Foreskin fibroblast (primary cell): ENCODE measurements at places on chromosomes 4 and X.
A peak's percentile ranks its signal among the peaks of the same experiment; 100 is the strongest.

GRCh38 chr4:102675141-102675540, 85.6 kb downstream of the MANBA start:
- no peak for DNase-seq

DNA sequence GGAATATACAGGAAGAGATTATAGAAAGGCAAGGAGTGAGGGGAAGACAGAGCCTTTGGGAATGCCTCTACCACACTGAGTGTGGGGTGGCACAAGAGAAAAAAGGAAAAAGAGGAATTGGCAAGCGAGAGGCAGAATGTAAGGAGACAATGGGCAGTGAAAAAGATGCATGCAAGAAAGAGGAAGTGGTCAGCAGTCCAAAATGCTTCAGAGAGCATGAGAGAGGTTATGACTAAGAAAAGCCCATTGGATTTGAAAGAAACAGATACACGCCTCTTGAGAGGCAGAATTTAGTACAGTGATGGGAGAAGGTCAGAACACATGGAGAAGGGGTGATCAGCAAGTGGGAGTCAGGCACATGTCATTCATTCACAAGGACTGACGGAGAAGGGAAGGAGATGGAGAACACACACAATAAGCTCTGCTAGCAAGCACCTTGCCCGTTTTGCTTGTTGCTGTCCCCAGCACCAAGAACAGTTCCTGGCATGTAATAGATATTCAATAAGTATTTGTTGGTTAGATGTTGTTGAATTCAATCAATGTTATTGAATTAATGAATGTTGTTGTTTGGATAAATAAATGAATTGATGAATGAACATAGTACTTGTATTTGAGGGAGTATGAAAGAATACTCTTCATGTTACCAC, 6.3 kb downstream of the DCHS2 start:
- DNase-seq: no peak

- DNase-seq: no peak
Observed at GRCh38 chr4:19403786-19404370, 847.8 kb upstream of the SLIT2 start.

DNA sequence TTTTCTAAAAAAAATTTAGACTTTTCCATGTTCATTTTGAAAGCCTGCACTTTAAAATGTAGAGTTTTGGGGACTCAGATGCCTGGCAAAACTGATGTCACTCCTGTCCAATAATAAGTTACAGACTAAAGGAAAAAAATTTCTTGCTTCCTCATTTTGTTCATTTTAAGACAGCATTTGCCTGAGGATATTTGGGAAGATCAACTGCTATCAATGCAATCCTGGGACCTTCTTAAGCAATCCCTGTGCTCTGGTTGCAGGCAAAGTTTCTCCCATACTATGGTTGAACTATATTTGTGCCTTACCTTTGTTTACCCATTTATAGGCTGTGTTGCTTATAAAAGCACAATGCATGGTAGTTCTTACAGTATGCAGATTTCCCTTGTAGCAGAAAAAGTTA, 280.4 kb downstream of the CFAP47 start:
- no peak for DNase-seq

DNA sequence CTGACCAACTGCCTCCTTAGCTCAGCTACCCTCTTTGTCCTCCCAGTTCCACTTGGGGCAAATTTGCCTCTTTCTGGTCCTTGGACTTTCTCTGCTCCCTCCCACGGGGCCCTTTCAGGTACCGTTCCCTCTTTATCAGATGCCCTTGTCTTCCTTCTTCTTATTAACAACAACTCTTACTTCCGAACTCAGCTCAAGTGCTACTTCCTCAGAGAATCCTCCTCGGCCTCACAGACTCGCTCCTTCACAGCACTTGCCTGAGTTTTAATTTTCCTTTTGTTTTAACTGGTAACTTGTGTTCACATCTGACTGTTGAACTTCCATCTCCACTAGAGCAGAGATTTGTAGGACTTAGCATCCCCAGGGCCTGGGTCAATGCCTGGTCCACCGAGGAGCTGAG, 85.7 kb downstream of the CLNK start:
- DNase-seq: no peak

GRCh38 chr4:100075486-100076270, 114.6 kb downstream of the DDIT4L start:
- no peak for DNase-seq

DNA sequence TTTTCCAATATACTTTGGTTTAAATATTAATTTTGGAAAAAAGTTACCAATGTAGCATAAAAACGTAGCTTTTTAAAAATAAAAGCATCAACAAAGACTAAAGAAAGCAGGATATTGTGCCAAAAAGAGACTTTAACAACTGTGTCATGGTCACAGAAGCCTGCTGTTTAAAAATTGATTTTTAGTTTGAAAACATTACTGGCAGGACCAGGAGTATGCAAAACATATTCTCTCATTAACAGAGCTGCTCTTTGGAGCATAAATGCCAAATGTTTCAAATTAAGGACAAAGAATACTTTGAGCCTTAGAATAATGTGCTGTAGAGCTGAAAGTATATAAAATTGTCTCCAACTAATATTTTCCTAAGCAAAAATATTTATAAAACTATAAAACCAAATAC, 279.0 kb downstream of the ARAP2 start:
- DNase-seq: no peak

- no peak for DNase-seq
Observed at GRCh38 chr4:93870876-93871458, 42.4 kb downstream of the ATOH1 start.

DNA sequence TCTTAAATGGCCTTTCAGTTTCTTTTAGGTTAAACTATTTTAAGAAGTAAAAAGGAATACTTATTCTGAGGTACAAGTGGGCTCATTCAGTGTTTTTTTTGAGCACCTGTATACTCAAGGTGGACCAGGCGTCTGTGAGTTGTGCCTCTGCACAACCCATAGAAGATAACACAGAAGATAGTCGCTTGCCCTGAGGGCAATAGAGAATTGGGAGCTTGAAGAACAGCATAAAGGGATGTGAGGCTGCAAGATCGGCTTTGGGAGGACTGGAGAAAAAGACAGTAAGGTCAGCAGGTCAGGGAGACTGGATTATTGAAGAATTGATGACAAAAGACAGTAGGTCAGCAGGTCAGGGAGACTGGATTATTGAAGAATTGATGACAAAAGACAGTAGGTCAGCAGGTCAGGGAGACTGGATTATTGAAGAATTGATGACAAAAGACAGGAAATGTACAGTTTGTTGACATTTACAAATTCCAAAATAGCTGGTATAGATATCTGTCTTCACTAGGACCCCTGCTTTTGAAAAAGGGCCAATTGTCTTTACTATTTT, 3.1 kb downstream of the CPE start:
- no peak for DNase-seq

DNA sequence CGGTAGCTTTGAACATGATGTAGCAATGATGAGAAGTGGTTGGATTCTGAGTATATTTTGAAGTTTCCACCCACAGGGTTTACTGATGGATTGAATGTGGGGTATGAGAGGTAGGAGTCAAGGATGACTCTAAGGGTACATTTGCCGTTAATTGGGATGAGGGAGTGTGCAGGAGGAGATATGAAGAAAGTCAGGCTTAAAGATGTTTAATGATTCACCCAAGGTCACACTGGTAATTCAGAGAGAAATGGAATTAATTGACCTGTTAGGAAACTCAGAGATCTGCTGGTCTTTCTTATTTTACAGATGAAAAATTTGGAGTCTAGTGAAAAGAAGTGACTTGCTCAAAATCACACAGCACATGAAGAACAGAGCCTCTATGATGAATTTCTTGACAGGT, 390.7 kb downstream of the GBA3 start:
- no peak for DNase-seq

GRCh38 chr4:117385526-117385925, 300.1 kb upstream of the TRAM1L1 start:
- DNase-seq: peak; percentile 12

DNA sequence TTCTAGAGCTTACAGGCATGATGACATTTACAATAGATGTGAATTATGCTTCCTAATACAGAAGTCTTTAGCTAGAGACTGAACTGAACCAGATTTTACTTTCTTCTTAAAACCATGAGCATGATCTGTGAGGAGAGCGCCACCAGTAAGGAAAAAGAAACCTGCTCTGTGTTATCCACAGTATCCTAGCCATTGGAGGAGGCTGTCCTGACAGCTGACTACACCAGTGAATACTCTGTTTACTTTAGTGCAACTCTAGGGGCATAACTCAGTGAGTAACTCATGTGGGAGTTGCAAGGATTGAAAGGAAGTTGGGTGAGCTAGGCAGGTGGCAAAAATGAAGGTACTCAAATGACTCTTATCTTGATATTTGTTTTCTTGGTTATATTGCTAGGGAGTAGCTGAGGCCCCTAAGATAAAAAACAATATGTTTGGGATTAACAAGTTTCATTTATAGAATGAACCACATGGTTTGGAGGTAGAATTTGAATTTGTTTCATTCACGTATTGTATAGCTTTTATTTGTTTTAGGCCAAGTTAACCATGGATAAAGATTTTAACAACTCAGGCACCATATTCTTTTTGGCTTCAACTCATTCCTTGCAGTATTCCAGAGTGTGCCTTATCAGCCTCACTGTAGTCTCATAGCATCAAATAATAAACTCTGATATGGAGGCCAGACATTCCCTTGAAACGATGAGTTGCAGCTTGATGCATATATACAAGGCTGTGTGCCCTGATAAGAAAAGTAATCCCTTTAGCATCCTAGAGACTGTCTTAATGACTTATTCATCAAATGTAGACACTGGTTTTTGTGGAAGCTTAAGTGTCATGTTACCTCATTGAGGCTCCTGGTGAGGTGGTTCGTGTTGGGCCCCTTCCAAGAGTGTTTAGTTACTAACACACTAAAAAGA, 2.5 kb downstream of the BMP3 start:
- DNase-seq: peak; percentile 29

DNA sequence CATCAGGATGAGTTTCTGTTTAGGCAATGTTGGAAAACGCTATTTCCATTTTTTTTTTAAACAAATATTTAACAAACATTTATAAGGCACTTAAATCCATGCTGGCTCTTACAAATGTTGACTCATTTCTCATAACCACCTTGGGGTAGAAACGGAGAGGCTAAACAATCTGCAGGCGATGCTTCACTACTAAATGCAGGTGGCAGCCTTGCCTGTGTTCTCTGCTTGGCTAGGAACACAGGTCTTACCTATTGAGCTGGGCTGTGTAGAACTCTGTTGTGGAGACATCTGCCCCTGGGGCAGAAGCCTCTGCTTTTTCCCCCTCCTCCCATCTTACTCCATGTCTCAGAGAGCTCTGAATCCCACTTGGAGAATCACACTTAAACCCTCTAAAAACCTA, 1.4 kb upstream of the CXCL1 start:
- no peak for DNase-seq

GRCh38 chrX:68186552-68187262, 246.6 kb downstream of the OPHN1 start:
- peak; percentile 37 for DNase-seq

DNA sequence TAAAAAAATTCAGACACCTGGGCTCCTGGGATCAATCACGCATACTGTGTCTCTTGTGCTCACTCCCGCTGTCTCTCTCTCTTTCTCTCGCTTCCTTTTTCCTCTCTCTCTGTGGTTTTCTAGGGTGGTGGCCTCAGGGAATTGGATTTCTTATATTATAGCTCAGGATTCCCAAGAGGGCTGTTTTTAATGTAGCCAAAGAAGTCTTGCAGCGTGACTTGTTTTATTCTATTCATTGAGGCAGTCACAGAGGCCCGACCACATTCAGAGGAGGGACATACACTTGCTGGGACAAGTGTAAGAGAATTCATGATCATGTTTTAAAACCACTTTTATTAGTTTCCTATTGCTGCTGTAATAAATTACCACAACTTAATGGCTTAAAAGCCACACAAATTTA, 59.4 kb downstream of the HPF1 start:
- no peak for DNase-seq

GRCh38 chr4:113436360-113436759, 325.2 kb downstream of the CAMK2D start:
- DNase-seq: peak; percentile 73

DNA sequence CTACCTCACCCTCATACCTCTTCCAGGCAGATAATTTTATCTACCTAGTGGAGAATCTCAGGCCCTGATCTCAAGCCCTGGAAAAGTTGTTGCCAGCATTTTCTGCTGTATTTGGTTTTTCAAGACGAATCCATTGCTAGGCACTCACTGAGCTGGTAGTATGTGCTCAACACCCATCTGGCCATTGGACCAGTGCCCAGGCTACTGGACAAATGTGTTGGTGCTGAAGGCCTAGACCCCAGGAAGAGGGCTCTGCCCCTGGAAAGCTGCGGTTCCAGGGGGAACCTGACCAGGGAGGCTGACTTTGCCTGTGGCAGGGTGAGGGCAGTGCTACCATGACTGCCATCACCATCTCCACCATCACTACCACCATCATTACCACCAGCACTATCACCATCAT, 72.4 kb downstream of the PSAPL1 start:
- DNase-seq: no peak

GRCh38 chrX:39639871-39640270, 457.9 kb downstream of the BCOR start:
- no peak for DNase-seq

DNA sequence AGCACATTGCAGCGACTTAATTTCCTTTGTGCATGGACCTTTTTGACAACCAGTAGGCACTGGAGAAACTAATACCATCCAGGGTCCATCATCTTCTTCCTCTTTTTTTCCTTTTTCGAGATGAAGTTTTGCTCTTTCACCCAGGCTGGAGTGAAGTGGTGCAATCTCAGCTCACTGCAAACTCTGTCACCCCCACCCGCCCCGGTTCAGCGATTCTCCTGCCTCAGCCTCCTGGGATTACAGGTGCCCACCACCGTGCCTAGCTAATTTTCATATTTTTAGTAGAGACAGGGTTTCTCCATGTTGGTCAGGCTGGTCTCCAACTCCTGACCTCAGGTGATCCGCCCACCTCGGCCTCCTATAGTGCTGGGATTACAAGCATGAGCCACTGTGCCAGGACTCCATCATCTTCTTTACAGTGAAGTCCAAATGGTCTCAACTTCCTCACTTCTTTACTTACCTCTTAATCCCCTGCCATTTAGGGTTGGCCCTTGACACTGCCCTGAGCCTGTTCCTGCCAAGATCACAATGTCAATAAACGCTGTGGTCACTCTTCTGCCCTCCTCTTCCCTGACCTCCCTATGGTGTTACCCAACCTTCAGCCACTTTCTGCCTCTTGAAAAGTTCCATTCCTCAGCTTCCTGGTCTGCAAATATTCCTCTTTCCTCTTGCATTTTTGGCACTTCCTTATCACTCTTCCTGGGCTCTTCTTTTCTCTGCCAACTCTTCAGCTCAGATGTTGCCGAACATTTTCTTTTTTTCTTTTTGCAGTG, 119.8 kb upstream of the SLC34A2 start:
- DNase-seq: no peak

- no peak for DNase-seq
Observed at GRCh38 chr4:98609934-98610333, 48.5 kb downstream of the TSPAN5 start.

- DNase-seq: no peak
Observed at GRCh38 chrX:30787012-30787411, 102.0 kb downstream of the TAB3 start.

GRCh38 chr4:53917729-53918128, 146.7 kb downstream of the CHIC2 start:
- no peak for DNase-seq

GRCh38 chrX:151754047-151754429, 19.5 kb downstream of the CNGA2 start:
- peak; percentile 47 for DNase-seq

- DNase-seq: no peak
Observed at GRCh38 chr4:80184825-80185756, 12.2 kb upstream of the PRDM8 start.

- peak; percentile 55 for DNase-seq
Observed at GRCh38 chrX:12770440-12770839, 20.8 kb upstream of the PRPS2 start.
